Progenitor cell of endocrine pancreas (in vitro differentiated cells): ENCODE measurements at places on chromosomes 5 and 9.

GRCh38 chr9:127540664-127541041 lies 71.4 kb upstream of the STXBP1 start:
- no peak overlapping the region for H3K27ac ChIP-seq
- no peaks in the 10 kb centered on the region for H3K36me3 ChIP-seq
- DNase-seq, result no peak

- no peak for DNase-seq
- no peak overlapping the region for H3K4me3 ChIP-seq
- peaks cover 14% of the 10 kb centered on the region for H3K36me3 ChIP-seq
- H3K27me3 ChIP-seq, result no peaks in the 10 kb centered on the region
- peak overlapping the region; percentile 10 for H3K27ac ChIP-seq
- H3K4me1 ChIP-seq, result peaks cover 4% of the 10 kb centered on the region
Measured at GRCh38 chr5:138520971-138521370, 22.1 kb downstream of the ETF1 start.

GRCh38 chr5:143182106-143182505 lies 221.4 kb downstream of the NR3C1 start:
- peaks cover 1% of the 10 kb centered on the region for H3K36me3 ChIP-seq
- no peak for DNase-seq
- H3K4me3 ChIP-seq, result no peak overlapping the region
- H3K4me1 ChIP-seq, result peaks cover 19% of the 10 kb centered on the region
- H3K27ac ChIP-seq, result no peak overlapping the region

DNA sequence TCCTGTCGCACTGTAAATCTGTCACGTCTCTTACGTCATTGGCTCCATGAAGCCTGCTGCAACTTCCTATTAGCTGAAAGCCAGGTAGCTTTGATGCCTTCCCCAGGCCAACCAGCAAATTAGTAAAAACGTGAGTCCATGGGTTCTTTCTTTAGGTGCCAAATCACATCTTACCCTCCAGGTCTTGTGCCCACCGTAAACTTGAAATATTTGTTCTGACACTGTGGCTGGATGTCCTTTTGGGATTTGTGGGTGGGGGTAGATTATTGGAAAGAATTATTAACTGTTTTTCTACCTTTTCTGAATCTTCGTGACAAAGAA lies 172.8 kb downstream of the NR3C1 start:
- no peak overlapping the region for H3K4me3 ChIP-seq
- H3K36me3 ChIP-seq, result no peaks in the 10 kb centered on the region
- H3K27me3 ChIP-seq, result peaks cover 12% of the 10 kb centered on the region
- DNase-seq, result no peak

- peaks cover 27% of the 10 kb centered on the region for H3K36me3 ChIP-seq
- no peaks in the 10 kb centered on the region for H3K27me3 ChIP-seq
- peaks cover 3% of the 10 kb centered on the region for H3K4me1 ChIP-seq
- no peak for DNase-seq
- peak overlapping the region; percentile 4 for H3K27ac ChIP-seq
Measured at GRCh38 chr5:123414974-123415373, 8.2 kb downstream of the CEP120 start.

DNA sequence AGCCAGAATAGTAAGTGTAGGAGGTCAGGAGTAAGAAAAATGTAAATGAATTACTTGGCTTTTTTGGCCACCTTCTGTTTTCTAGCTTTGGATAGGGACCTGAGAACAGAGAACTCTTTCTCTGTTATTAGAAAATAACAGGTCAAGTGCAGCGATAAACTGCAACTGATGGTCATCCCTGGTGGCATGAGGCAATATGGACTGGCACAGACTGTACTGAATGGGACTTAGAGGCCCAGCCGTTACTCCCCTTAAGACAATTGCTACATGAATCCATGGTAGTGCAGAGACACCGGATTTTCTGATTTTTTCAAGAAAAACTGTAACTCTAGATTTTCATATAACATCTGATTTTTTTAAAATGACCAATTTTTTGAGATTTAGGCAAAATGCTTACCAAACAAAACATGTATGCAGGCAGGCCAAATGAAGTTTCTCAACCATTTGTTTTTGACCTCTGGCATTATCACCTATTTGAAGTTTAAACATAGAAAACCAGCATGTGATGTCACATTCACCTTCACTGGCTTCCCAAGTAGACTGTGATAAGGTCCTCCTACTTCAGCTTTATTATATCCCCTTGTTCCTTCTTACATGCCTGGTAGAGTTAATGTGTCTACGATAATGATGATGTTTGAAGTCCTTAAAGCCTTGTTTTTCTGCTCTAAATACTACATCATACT lies 262.6 kb downstream of the KCTD16 start:
- H3K4me1 ChIP-seq, result peaks cover 31% of the 10 kb centered on the region
- H3K27ac ChIP-seq, result peak overlapping the region; percentile 59
- H3K4me3 ChIP-seq, result no peak overlapping the region

DNA sequence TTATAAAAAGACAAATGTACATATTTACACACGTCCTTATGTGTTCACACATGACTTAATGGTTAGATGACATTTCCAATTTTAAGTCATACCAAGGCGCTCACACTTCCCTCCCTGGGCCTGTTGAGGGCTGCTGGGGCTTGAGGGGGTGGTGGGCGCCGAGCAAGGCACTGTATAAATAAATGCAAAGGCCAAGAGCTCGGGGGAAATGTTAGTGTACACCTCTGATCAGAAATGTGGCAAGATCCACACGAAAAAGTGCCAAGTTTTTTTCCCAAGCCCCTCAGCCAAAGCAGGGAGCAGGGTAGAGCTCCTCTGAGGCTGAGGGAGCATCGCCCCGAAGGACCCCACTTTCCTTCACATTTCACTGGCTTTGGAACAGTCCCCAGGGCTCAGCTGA lies 7.5 kb downstream of the IRF1 start:
- H3K27me3 ChIP-seq, result peaks cover 3% of the 10 kb centered on the region
- no peaks in the 10 kb centered on the region for H3K36me3 ChIP-seq
- no peak overlapping the region for H3K4me3 ChIP-seq
- no peak for DNase-seq
- no peak overlapping the region for H3K27ac ChIP-seq

DNA sequence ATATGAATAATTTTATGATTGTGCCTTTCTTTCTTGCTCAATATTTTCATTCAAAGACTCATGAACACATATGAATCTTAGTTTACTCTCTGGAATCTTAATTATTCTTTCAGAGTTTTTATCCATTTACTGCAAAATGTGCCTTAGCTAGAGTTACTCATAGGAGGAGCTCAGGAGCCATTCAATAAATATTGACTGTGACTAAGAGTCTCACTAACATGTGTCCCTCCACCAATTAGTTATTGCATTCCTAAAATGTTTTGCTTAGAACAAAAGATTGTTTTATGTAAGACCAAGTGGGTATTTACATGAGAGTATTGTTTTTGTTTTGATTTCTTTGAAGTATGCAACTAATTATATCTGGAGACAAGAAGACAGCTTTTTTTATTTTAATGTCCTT lies 218.4 kb upstream of the MAST4 start:
- H3K27ac ChIP-seq, result no peak overlapping the region
- no peak overlapping the region for H3K4me3 ChIP-seq
- H3K27me3 ChIP-seq, result no peaks in the 10 kb centered on the region
- no peak for DNase-seq

GRCh38 chr5:133287500-133287899 lies 235.7 kb downstream of the HSPA4 start:
- peaks cover 7% of the 10 kb centered on the region for H3K4me1 ChIP-seq
- no peak overlapping the region for H3K27ac ChIP-seq
- H3K36me3 ChIP-seq, result no peaks in the 10 kb centered on the region
- no peaks in the 10 kb centered on the region for H3K27me3 ChIP-seq
- H3K4me3 ChIP-seq, result no peak overlapping the region
- DNase-seq, result peak; percentile 34

DNA sequence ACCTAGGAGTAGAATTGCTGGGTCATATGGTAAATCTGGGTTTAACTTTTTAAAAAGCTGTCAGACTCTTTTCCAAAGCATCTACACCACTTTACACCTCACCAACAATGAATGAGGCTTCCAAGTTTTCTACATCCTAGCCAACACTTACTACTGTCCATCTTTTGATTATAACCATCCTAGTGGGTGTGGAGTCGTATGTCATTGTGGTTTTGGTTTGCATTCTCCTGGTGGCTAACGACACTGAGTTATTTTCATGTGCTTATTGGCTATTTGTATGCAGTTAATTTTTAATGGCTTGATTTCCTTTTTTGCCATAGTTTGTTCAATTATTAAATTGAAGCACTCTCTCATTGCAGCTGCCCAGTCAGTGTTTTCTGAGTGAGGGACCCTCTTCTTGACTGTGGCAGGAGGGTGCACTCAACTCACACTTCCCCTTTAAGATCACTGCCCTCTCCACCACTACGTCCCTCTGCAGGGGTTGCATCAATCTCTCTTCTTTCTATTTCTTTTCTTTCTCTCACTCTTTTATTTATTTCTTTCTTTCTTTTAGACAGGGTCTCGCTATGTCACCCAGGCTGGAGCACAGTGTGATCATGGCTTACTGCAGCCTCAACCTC lies 182.3 kb downstream of the C9orf152 start:
- no peak for DNase-seq
- H3K36me3 ChIP-seq, result no peaks in the 10 kb centered on the region
- H3K27ac ChIP-seq, result no peak overlapping the region
- H3K4me1 ChIP-seq, result peaks cover 8% of the 10 kb centered on the region
- no peak overlapping the region for H3K4me3 ChIP-seq
- H3K27me3 ChIP-seq, result no peaks in the 10 kb centered on the region
